CD4-positive, alpha-beta T cell treated with Interleukin-12 subunit alpha and Interleukin-12 subunit beta, for 1 hour (primary cell): ENCODE measurements at places on chromosomes 2 and 18.
A peak's percentile ranks its signal among the peaks of the same experiment; 100 is the strongest.

- DNase-seq = no peak
Measured at GRCh38 chr2:202307690-202308089, 42.1 kb downstream of the NOP58 start.

DNA sequence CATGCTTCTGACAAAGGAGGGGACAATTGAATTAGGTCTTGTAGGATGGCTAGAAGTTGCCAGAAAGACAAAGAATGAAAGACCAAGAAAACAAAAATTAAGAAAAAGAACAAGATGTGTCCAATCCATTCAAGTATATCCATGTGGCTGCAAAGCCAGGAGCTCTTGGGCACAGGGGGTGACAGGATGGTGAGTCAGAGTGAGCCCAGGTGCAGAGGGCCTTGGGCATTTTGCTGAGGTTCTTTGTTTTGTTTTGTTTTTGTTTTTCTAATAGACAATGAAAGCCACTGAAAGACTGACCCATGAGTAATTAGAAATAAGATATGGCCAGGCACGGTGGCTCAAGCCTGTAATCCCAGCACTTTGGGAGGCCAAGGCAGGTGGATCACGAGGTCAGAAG lies 104.6 kb upstream of the KLHL29 start:
- DNase-seq = no peak

- DNase-seq = no peak
Measured at GRCh38 chr2:135257383-135258090, 205.4 kb downstream of the RAB3GAP1 start.

GRCh38 chr2:119439574-119440500 lies 8.2 kb downstream of the TMEM37 start:
- DNase-seq = no peak

GRCh38 chr18:2906704-2907549 lies 60.1 kb downstream of the EMILIN2 start:
- peak; percentile 55 for DNase-seq

GRCh38 chr2:84749442-84749841 lies 131.4 kb downstream of the TRABD2A start:
- DNase-seq = no peak

GRCh38 chr2:162243715-162244114 lies 470 bp upstream of the FAP start:
- DNase-seq = no peak

DNA sequence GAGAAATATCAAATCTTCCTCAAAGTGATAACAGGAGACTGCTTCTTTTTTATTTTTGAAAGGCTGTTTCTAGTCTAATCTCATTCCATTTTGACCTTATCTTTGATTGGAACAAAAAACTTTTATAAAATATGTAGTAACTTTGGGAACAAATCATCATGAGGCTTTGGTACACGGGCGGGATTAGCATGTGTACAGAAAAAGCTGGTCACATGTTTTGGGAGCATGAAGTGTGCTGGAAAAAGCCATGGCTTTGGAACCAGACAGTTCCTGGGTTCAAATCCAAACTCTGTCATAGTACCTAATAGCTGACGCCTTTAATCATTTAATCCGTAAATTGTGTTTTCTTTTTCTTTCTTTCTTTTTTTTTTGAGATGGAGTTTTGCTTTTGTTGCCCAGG lies 78.2 kb downstream of the RFTN2 start:
- DNase-seq = no peak

- DNase-seq = no peak
Measured at GRCh38 chr2:103135679-103136078, 373.8 kb downstream of the TMEM182 start.

DNA sequence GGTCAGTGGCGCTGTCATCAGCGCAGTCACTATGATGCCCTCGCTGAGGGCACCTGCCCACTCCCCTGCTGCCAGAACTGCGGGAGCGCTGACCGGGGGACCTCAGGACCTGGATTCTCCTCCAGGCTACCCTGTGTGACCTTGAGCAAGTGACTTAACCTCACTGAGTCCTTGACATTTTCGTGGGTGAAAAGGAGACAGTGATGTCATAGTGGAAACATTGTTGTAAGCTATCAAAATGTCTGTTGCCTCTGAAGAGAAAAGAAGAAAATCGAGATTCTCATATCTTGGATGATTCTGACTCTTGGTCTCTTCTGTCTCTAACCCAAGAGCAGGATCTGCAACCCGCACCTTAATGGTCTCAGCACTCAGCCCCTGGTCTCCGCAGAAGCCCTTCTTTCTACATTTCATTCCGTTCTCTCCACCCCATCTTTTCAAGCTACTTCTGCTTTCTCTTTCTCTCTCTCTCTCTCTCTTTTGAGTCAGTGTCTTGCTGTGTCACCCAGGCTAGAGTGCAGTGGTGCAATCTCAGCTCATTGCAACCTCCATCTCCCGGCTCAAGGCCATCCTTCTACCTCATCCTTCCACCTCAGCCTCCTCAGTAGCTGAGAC lies 978 bp upstream of the TUBA4A start:
- peak; percentile 56 for DNase-seq

DNA sequence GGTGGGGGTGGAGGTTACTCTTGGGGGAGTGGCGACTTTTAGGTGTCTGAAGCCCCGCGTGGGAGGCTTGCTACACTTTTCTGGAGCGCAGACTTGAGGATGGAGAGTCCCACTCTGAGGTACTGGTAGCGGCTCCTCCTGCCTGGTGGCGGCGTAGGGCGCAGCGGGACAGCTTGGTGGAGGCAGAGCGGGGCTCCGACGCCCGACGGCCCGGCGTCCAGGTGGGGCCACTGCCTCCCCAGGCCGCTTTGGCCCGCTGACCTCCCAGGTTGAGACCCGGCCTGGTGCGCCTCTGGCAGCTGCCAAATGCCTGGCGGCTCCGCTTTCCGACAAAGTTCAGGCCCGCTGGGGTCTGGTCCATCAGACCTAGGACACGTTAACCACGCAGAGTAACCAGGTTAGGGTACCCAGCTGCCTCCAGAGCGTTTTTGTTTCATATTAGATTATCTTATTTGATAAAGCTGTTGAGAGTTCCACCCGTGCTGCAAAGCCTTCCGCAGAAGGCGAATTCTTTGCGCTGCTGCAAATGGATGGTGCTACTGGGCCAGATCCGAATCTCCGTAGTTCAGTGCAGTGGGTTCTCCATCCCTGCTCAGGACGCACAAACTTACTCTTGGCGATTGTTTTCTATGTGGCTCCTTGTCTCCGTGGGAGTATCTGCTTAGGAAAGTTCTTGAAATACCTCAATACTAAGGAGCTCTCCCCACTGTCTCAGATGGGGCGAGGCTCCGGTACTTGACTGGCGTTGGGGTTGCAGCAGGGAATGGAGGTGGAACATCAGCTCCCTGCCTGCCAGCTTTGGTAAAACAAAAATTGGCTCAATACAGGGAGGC lies 405.9 kb downstream of the XIRP2 start:
- DNase-seq = no peak

DNA sequence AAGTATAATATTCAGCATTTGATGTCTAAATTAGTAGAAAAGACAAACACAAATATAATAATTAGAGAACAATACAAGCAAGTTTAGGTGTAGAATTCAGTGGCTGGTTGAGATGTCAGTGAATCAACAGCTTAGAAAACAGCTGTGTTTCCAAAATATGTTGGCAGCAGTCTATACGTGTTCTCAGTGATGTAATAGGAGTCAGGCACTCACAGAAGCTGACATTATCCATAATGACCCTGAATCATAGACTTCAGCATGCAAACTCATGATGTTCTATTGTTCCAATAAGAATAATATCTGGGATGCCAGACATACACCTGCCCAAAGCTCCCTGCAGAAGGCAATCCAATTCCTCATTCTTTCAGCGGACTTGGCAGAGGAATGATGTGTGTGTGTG lies 164.7 kb downstream of the SLC8A1 start:
- DNase-seq = no peak

- no peak for DNase-seq
Measured at GRCh38 chr2:83585250-83585649, 873.8 kb downstream of the SUCLG1 start.

DNA sequence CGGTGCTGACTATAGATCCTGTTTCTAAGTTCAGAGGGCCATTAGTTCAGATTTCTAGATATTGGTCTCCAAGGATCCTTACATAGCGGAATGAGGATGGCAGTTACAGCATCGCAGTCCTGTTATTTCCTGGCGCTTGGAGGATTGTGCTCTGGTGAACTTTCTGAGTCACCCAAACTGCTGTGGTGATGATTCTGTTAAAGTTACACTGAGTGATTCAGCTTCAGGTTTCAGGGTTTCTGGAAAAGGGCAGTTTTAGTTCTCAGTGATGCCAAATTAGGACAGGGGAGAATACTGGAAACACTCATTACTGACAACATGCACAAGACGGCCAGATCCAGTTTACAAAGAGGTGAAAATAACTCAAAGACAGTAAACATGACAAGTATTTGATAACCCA lies 52.1 kb upstream of the ANKRD62 start:
- no peak for DNase-seq

- DNase-seq = no peak
Measured at GRCh38 chr2:184685999-184686841, 87.9 kb downstream of the ZNF804A start.

DNA sequence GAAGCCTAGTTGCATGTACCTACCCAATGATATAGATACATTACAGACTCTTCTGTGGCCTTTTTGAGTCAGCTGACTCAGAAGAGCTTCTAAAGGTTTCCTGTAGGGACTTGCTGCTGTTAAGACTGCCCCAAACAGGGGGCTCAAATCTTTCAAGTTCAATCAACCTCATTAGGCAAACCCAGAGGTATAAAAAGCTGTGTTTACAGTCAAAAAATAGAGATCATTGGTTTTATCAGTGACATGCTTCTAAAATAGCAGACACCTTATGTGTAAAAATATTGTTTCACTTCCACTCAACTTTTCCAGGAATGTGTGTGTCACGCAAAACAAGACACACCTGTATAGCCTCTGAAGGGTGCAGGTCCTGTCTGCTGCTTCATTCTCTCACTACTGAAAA lies 624.3 kb upstream of the FANCL start:
- DNase-seq = no peak

DNA sequence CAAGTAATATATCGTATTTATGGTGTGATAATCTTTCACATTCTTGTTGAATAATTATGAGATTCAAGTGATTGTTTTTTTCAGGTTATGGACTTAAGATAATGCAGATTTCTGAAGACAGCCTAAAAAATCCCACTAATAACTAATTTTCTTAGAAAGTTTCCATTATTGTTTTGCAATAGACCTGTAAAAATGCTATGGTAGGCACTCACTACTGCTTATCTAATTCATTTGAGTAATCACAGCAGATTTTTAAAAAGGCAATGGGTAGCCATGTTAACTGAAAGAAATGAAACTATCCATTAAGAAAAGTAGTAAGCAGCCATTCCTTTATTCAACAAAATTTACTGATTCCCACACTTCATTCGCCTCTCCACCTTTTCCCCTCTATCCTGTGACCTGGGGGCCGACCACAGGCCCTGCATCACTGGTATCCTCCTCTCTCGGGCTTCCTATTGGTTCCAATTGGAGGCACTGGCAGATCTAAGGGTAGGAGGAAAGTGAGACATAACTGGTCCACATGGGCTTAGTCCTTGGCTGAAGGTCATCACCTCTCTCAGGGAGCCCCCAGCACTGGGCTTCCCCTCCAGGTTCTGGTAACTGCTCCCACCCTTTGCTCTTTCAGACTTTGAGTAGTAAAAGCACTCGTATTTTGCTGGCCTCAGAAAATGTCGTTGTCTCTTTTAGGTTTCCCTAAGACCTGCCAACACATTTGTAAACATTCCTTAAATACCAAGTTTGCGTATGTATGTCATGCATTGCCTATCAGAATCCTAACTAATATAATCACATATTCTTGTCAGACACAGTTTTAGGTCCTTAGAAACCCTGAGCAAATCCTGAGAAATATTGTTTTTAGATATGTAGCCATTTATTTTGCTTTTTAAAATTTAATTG lies 18.5 kb downstream of the RBMS1 start:
- DNase-seq = no peak

DNA sequence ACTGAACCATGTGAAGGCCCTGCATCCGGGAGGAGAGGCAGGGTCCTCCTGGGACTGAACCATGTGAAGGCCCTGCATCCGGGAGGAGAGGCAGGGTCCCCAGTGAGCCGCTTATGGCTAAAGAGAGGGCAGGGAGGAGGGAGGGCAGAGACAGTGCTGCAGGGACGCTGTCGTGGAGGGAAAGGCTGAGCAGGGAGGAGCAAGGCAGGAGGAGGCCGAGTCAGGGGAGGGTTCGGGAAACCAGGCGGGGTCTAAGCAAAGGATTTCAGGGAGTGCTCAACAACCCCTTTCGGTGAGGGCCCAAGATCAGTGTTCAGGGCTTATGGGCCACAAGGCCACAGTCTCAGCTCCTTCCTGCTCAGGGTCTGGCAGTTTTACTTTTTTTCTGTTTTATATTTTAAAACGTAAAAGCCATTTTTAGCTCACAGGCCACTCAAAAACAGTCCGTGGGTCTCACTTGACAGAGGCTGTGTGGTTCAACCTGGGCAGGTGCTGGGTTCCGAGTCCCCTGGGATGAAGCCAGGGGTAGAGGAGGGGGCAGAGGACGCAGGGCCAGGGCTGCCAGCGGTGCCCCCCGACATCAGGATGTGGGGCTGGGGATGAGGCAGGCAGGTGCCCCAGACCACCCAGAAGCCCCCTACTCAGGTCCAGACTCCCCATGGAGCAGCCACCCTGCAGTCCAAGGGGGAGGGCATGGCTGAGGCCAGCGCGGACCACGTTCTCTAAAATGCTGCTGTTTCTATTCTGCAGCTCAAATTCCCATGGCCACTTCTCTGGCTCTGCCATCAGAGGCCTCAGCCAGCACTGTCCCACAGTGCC lies 5.2 kb downstream of the TMEM18 start:
- no peak for DNase-seq

- no peak for DNase-seq
Measured at GRCh38 chr18:72672364-72673184, 128.4 kb upstream of the CBLN2 start.

- no peak for DNase-seq
Measured at GRCh38 chr2:61634512-61634911, 96.4 kb upstream of the XPO1 start.

- DNase-seq = no peak
Measured at GRCh38 chr18:65587491-65587890, 163.3 kb upstream of the CDH7 start.

DNA sequence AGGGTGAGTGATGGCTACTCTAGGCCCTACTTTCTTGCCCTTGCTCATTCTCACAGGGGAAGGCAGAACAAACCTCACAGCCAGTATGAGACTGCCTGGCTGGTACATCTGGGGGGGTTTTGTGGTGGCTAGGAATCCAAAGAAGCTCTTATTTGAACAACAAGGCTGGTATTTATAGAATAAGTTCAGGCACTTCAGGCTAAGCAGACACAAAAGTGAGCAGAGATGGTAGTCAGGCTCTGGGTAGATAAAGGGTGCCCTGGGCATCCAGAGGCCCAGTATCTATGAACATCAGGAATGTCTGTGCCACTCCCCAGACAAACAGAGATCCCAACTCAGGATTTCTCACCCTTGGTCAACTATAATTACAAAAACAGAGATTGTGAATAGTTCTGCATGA lies 57.2 kb upstream of the RTN4 start:
- DNase-seq = no peak

DNA sequence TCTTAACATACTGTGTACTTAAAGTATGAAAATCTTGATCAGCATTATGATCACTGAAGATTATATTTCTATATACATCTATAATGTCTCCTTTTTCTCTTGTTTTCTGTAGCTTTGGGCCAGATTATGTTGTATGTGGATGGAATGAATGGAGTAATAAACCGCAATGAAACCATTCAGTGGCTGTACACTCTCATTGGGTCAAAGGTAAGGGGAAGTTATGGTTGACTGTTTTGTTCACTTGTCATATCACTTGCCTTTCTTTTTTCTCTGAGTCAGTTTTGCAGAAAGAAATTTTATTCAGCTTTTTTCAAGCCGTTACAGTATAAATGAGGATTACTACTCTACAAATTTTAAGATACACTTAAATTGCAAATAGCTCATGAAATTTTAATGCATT lies 252.5 kb downstream of the TPGS2 start:
- no peak for DNase-seq
